ENCODE measurements at places on chromosomes 13 and 19.

GRCh38 chr19:51560339-51560738 is 10.7 kb upstream of the ZNF175 start:
- DNase-seq, result no peak

DNA sequence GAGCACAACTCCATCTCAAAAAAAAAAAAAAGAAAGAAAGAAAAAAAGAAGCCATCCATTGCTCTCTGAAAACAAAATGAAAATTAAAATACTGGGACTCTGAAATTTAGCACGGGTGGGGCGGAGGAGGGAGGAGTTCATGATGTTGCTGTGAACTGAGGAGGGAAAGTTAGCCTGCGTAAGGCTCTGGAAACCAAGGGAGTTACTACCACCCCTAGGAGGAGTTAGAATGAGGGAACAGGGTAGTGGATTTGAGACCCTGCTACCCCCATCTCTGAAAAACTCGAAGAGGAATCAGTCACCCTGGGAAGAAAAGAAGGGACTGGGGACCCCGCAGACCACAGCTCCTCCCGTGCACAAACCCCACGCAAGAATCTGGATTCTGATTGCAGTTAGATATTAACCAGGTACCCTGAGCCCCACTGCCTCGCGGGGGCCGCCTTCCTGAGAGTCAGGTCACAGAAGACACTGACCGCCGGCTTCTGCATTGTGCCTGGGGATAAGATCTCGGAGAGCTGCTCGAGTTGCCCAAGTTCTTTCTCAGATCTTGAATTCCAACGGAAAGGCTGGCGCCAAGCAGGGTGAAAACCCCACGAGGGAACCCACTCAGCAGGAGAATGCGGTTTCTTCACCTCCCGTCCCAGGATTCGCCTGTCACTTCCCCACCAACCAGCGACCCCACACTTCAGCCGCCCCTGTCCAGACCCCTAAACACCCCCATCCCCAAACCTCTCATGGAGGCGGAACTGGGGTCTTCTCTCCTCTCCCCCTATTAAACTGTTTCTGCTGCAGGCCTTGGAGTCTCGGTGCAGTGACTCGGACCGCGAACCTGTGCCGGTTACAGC is 870 bp downstream of the ZNF442 start:
- no peak for DNase-seq

- no peak for DNase-seq
Measured at GRCh38 chr19:46497773-46498172, 2.1 kb upstream of the PNMA8B start.

DNA sequence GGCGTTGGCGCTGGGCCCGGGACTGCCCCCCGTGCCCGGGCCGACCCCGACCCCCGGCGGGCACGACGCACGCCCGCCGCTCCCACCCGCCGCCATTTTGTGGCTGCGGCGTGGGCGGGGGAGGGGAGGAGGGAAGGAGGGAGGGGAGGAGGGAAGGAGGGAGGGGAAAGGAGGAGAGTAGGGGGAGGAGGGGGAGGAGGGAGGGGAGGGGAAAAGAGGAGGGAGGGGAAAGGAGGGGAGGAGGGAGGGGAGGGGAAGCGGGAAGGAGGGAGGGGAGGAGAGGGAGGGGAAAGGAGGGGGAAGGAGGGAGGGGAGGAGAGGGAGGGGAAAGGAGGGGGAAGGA is at the start of gene BTBD2:
BTBD2 (minus strand) TSS at position 107 of the 343 bp plus-strand sequence; CDS start at position 96, 11 bp downstream.
- no peak for DNase-seq

- peak; percentile 33 for DNase-seq
Measured at GRCh38 chr19:17778251-17778967, 16.5 kb upstream of the B3GNT3 start.

- no peak for DNase-seq
Measured at GRCh38 chr13:113801289-113801961, 42.4 kb downstream of the TMEM255B start.

DNA sequence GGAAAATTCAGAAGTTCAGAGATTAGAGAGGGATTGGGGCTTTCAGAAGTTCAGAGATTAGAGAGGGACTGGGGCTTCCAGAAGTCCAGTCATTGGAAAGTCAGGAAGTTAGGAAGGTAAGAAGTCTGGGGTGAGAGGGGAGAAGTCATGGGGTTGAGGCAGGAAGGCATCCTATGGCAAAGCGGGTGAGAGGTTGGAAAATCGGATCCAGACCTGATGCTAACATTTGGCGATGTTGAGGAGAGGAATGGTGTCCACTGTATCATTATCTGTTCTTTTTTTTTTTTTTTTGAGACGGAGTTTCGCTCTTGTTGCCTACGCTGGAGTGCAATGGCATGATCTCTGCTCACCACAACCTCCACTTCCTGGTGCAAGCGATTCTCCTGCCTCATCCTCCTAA is 11.1 kb downstream of the SYT3 start:
- DNase-seq, result no peak

GRCh38 chr13:74061926-74062595 is 72.1 kb downstream of the KLF12 start:
- no peak for DNase-seq

DNA sequence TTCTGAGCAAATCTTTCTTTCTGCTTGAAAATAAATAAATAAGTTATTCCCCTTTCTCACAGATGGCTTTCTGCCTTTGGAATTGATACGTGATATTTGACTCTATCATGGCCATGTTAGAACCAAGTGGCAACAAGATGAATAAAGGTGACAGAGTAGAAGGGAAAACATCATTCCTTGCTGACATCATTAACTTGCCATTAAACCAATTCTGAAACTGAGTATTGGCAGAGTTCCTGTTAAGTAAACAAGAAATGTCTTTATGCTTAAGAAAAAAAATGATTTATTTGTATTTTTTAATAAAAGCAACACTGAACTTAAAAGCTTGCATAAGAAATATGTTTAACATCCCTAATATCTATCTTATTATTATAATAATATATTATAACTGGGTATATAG is 828.1 kb downstream of the PCDH9 start:
- DNase-seq, result no peak

- no peak for DNase-seq
Measured at GRCh38 chr19:2212861-2213711, 23.0 kb downstream of the PLEKHJ1 start.

DNA sequence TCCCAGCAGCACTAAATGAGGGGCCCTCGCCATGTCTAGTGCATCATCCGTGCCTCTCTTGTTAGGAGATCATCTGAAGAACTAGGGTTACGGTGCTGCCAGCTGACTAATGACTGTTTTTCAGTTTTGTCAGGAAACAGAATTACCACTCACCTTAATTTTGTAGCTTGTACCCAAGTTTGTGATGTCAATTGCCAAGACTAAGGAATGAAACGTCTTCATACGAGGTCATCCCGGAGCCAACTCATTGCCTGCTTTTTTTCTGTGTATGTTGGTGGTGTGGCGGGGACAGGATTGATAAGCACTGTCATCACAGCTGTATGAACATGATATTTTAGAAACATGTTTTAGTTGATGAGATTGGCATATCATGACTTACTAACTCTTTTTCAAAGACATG is 100.6 kb downstream of the TNFRSF19 start:
- no peak for DNase-seq

DNA sequence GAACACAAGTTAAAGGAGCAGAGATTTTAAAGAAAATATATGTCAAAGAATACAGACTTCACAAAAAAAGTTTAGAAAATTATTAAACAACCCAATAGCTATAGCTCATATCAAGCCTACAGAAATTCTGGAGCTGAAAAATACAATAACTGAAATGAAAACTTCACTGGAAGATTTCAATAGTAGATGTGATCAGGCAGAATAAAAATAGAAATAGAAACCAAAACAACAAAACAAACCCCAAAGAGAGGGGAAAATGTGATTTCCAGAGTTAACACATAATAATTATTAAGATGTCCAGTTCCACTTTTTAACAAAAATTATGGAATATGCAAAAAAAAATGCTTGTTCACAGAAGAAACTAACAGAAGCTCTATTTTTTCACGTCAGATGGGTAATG is 23.6 kb downstream of the LRRC63 start:
- DNase-seq, result no peak

DNA sequence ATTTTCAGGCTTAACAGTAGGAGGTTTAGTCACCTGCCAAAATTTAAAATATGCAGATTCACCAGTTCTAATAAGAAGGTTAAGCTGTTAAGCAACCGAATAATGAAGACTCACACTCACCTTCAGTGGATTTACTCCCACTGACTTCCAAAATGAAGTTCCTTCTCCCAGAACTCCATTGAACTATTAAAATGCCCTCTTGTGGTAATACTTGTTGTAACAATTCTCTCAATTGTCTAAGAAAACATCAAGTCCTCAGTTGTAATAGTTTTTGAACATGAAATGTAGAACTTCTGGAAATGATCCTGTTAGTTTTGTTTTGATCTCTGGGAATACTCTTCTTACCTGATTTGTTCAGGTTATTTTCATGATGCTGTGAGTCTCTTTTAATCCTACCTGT is 522.0 kb upstream of the ATXN8OS start:
- no peak for DNase-seq

DNA sequence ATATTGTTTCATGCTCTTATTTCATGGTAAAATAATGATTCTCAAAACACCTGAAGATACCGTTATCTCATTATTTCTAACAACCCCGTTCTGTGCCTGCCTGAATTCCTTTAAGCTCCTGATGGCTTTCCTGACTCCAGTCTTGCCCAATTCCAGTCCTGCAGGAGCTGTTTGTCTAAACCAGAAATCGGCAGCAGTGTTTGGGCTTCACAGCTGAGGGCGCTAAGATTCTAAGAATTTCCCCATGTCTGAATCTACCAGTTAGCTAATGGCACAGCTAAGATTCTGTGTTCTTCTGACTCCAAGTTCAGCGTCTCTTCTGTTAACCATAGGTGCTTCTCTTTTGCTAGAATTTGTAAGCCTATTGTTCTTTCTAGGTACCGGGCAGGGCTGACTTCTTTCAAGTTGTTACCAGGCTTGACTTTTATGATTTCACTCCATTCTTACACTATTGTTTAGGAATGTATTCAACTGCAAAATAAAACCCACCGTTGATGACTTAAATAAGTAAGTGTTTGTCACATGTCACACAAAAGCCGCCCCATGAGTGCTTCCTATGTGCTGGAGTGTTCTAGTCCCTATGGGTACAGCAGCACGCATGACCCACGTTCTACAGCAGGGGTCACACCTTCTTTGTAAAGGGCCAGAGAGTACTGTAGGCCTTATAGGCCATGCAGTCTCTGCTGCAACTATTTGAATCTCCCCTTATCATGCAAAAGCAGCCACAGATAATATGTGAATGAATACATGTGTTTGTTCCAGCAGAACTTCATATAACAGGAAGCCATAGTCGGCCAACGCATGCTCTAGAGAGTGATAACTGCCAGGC is 168.3 kb upstream of the RNF113B start:
- no peak for DNase-seq

DNA sequence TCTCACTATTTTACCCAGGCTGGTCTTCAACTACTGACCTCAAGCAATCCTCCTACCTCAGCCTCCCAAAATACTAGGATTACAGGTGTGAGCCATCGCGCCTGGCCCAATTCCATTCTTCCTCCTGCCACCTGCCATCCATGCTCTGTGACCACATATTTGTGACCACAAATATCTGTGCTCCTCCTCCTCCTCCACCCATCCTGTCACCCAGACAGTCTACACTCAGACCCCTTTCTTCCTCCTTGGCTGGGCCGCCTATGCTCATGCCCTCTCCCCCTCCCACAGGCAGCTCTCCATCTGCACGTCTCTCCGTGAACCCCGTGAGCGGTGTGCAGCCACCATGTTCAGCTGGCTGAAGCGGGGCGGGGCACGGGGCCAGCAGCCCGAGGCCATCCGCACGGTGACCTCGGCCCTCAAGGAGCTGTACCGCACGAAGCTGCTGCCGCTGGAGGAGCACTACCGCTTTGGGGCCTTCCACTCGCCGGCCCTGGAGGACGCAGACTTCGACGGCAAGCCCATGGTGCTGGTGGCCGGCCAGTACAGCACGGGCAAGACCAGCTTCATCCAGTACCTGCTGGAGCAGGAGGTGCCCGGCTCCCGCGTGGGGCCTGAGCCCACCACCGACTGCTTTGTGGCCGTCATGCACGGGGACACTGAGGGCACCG is 3.2 kb downstream of the EHD2 start:
- DNase-seq, result no peak

- no peak for DNase-seq
Measured at GRCh38 chr13:95862408-95862807, 185.5 kb downstream of the DNAJC3 start.

- no peak for DNase-seq
Measured at GRCh38 chr13:114226088-114226487, 8.6 kb upstream of the CDC16 start.

- DNase-seq, result no peak
Measured at GRCh38 chr19:12975221-12975741, 5.9 kb downstream of the DAND5 start.

DNA sequence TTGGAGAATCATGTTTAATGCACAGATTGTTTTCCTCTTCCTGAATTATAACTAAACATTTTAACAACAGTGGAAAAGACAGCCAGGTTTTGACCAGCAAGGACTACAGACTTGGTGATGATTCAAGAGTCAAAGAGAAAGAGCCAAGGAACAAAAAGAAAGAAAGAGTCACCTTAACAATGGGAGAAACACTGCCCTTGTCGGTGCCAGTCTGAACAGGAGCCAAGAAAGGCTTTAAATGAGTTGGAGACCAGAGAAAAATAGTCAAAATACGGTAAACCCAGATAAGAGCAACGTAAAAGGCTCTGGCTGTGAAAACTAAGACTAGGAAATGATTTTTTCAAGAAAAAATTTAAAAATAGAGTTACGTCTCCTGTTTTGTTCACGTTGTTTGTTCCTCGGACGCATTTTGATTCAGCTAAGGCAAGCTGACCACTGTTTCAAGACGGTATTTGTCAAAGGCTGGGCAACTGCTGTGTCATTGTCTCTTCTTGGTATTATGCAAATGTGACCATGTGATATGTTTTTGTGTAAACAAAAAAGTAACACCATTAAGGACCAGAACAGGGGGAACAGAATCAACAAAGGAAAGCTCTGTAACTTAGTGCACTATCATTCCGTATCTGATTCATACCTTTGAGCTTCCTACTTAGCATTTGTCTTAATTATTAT is 634.5 kb downstream of the LIG4 start:
- no peak for DNase-seq

DNA sequence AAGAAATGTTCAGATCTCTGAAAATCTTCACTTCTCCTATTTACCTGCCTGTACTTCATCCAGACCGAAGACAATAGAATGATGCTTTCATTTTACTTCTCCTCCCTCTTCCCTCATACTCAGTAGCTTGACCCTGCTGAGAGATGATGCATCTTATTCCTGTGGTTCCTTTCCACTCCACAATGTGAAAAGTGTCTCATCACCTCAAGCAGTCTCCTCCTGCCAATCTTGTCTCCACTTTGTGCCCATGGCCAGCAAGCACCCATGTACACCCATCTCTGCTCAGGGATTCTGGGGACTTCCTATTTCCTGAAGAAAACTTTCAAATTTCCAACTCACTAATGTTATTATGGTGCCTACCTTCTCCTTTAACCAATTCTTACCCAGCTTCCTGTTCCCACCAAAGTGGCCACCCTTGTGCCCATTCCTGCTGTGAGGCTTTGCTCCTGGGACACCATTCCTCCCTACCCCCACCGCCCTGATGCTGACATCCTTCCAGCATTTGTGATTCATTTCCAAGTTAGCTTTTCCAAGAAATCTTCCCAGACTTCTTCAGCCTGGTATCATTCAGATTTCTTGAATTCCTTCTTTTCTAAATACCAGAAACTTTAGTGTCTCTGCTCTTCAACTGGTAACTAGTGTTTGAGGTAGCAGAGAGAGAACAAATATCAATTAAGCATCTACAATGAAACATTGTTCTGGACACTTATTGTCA is 212.5 kb downstream of the POSTN start:
- DNase-seq, result no peak

GRCh38 chr19:49713236-49713845 is 22.4 kb downstream of the CPT1C start:
- DNase-seq, result no peak
